DMS153 (cell line): ENCODE measurements at places on chromosomes 4 and X.

- no peak for DNase-seq
Observed at GRCh38 chr4:45550766-45551366, 573.0 kb downstream of the GABRG1 start.

DNA sequence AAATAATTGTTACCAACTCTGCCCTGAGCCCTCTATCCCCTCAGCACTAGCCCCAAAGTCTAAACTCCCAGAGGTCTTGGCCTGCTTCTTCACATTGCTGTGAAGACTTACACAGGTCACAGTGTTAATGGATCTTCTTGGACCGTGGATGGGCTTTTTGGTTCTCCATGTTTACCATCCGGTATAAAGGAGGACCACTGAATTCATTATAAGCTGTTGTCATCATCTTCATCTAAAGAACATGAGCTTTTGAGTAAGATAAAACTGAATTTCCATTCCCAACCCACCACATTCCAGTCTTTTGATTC lies 8.5 kb downstream of the NUDT11 start:
- DNase-seq, result no peak

DNA sequence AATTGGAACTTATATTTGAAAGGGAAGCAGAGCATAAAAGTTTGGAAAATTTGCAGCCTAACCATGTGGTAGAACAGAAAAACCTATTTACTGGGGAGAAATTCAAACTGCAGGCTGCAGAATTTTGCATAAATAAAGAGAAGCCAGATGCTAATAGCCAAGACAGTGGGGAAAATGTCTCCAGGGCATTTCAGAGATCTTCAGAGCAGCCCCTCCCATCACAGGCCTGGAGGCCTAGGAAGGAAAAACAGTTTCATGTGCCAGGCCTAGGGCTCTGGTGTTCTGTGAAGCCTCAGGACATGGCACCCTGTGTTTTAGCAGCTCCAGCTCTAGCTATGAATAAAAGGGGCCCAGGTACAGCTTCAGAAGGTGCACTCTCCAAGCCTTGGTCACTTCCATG lies 648.7 kb upstream of the FRG1 start:
- DNase-seq, result no peak

- DNase-seq, result no peak
Observed at GRCh38 chr4:145829629-145830395, 108.8 kb downstream of the ZNF827 start.

DNA sequence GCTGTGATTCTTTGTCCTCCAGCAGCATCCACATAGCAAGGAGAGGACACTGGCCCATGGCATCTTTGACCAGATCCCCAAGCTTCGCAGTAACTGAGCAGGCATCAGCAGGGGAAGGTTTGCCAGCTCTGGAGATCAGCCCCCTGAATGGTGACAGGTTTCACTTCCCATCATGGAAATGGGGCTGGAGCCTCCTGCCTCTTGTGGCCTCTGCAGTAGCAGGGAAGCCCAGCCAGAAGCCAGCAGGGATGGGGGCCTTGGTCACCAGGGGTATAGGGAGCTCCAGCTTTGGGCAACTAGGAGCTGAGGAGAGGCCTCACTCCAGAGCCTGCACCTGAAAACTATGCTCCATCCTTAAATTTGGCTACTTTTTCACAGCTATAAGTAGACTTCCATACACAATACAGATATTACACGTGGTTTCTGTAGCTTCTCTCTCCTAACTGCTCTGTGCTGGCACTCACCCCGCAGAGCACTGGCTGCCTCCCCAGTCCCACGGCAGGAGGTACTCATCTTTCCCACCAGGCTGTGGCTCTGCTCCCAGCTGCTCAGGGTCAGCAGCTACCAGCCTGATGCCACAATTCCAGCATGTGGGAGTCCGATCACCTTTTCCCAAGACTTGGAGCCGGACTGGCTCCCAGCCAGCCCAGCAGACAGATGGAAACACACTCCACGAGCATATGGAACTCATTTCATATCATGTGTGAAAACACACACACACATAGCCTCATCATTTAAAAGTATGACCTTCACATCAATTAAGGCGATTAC lies 2.8 kb downstream of the TMEM271 start:
- DNase-seq, result no peak

GRCh38 chr4:119038116-119038841 lies 97.4 kb upstream of the MYOZ2 start:
- DNase-seq, result no peak

DNA sequence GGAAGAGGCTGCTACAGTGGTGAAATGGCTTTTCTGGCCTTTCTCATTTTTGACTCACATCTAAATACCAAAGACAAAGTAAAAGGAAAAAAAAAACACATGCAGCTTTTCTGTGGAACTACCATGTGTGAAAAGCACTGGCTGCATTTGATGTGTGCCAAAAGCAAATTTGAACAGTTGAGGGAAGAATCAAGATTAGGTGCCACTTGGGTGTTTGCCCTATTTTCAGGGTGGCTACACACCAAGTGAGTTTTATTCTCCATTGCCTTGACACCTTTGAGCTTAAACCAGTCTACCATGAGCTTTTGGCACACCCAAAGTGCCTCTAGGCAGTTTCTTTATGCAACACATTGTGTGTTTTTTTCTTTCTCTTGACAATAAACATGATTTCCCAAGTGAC lies 423.9 kb downstream of the FAM133A start:
- DNase-seq, result no peak

DNA sequence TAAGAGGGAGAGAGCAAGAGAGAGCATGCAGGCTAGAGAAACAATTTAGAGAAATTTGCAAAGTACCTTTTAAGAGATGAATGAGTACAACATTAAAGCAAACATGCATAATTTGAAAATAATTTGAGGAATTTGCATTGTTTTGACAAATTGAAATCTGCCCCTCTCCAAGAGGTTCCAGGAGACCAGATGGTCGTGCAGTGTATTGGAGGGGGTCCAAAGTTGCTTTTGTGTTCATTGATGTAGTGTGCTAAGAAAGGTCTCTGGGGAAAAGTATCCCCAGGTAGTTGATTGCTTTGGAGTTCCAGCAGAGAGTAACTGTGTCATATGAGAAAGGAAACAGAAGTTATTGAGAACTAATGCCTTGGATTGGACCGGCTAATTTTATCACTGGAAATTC lies 635.0 kb upstream of the TENM3 start:
- DNase-seq, result no peak

GRCh38 chr4:119589165-119589564 lies 39.4 kb downstream of the PDE5A start:
- no peak for DNase-seq

DNA sequence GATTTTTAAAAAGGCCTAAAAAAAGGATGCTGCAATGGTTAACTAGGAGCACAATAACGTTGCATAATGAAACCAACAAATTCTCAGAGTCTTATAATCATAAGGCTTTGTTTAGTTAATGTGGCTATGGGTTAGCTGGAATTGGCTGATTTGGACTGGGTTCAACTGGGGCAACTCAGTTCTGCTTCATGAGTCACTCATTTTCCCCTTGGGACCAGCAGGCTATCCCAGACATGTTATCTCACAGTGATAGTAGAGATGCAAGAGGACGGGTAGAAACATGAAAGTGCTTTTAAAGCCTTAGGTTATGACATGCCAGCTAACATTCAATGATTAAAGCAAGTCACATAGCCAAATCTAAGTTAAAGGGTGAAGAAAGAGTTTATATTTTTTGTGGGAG lies 189.2 kb upstream of the GK2 start:
- no peak for DNase-seq

- peak; percentile 7 for DNase-seq
Observed at GRCh38 chr4:53535567-53535966, 55.7 kb downstream of the LNX1 start.

GRCh38 chrX:20974326-20974725 lies 399.9 kb upstream of the CNKSR2 start:
- no peak for DNase-seq

DNA sequence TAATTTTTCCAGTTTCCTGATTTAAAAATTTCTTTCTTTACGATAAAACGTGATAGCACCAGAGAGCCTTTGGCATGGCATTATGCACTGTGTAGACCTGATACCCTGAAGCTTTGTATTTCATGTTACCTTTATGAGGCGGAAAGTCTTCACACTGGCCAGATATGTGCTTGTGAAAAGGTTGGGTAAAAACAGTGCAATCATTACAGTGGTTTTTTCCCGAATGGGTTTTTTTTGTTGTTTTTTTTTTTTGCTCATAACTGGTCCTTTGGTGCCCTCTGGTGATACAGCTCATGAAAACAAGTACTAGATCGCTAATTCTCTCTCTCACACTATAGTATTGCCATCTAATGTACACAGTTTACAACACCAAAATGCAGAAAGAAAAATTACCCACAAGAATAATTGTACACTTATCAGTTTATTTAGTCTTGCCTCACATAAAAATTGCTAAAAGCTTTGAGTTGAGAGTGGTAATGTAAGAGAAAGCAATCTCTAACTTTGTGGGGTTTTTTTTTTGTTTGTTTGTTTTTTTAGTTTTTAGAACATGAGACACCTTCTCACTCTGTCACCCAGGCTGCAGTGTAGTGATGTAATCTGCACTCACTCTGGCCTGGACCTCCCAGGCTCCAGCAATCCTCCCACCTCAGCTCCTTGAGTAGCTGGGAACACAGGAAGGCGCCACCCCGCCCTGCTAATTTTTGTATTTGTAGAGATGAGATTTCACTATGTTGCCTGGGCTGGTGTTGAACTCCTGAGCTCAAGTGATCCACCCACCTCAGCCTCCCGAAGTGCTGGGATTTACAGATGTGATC lies 21.3 kb downstream of the SPCS3 start:
- no peak for DNase-seq

GRCh38 chrX:28876408-28876807 lies 289.2 kb downstream of the IL1RAPL1 start:
- no peak for DNase-seq

DNA sequence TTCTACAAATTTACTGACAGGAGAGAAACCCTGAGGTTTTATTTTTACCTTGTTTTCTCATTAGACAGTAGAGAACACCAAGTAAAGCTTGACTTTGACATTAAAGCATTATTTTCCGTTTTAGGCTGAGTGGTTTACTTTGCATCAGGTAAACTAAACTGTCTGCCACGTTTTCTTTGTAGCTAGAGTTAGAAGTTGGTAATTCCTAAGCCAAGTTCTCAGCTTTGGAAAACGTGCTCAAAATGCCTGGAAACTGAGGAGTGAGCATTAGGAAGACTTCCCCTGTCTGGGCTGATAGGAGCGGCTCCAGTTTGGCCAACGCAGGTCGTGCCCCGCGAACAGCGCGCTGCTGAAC lies 819 bp downstream of the PDLIM3 start:
- DNase-seq, result no peak

DNA sequence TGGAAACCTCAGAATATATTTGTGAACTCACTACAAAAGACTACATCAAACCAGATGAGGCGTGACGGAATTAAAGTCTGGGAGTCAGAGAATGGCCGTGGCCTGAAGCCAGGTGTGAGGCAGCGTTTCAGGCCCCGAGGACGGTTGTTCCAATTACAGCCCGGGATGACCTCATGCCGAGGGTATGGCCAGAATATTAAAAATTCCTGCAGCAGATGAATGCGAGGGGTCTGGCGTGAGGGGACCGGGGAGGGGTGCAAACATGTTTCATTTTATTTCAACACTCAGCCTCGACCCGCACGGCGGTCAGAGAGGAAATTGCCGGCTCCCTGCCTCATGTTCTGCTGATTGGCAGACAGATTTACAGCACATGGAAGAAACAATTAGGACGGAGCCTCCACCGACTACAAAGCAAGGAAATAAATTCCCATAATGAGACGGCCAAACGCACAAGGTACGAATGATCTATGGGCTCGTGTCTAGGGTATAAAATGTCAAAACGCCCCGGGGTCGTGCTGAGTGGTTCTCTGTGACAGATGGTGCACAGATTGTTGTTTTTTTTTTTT lies 289.7 kb downstream of the SHOX start:
- no peak for DNase-seq

DNA sequence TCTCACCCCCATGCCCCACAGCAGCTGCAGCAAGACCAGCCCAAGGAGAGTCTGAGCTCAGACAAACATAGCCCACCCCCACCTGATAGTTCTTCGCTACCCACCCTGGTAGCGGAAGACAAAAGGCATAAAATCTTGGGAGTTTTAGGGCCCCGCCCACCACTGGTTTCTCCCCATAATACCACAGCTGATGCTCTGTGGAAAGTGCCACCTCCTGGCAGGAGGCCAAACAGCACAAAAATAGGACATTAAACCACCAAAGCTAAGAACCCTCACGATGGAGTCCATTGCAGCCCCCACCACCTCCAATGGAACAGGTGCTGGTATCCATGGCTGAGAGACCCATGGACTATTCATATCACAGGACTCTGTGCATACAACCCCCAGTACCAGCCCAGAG lies 226.7 kb downstream of the SNCA start:
- DNase-seq, result no peak

GRCh38 chrX:36856849-36857248 lies 151.3 kb upstream of the FAM47C start:
- DNase-seq, result no peak

GRCh38 chr4:99564921-99565320 lies 1.1 kb upstream of the TRMT10A start:
- no peak for DNase-seq

- DNase-seq, result no peak
Observed at GRCh38 chr4:17680559-17681280, 66.3 kb downstream of the MED28 start.

DNA sequence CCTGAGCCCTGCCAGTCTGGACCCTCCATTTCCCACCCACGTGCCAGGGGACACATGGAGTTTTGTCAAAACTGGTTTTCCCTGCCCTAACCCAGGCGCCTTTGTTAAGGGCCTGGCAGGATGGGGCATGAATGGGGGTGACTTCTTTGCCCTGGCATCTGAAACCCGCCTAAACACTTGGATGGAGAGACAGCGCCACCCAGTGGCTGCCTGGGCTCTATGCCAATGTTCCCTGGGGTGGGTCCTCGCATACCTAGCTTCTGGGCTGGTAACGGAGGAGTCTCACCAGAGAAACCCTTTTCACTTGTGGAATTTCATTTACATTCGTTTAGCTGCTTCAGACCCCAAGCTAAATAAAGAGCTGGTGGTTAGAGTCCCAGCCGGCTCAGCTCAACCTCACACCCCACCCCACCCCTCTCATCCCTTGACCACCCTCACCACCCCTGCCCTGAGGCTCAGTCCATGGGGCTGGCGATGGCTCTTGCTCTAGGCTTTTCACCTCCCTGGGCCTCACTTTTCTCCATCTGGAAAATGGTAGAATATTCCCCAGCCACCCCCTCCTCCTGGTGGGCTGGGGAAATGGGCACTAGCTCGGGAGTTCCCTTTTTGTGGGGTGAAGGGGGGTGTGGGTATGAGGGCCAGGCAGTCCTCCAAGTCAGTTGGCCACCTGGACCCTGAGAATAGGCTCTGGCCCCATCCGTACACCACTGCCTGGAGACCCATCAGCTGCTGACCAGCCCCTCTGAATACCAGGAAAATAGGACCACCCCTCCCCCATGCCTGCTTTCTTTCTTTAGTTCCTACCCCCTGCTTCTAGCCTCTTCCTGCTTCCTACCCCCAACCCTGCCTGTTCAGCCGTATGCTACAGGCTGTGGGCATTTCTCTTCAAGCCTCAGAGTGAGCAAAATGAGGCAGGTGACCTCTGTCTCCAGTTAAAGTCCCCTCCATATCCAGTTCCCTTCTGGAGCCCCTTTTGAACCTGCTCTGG lies 57.1 kb upstream of the PJA1 start:
- DNase-seq, result peak; percentile 9

DNA sequence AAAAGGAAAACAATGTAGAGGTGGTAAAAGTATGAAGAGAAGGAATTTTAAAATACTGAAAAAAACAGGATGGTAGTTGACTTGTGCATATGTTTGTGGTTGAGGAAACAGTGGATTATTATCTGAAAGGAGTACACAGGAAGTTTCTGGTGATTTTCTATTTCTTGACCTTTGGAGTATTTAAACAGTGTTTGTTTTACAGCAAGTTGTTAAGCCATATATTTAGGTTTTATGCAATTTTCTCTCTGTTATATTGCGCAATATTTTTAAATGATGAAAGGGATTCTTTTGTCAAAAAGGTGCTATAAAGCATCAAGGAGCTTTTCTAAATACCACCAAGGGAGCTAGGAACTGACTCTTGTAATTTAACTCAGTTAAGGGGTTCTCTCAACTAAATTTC lies 343.1 kb upstream of the MAOA start:
- DNase-seq, result no peak
